ENCODE measurements at places on chromosomes 11 and 22.
A peak's percentile ranks its signal among the peaks of the same experiment; 100 is the strongest.

DNA sequence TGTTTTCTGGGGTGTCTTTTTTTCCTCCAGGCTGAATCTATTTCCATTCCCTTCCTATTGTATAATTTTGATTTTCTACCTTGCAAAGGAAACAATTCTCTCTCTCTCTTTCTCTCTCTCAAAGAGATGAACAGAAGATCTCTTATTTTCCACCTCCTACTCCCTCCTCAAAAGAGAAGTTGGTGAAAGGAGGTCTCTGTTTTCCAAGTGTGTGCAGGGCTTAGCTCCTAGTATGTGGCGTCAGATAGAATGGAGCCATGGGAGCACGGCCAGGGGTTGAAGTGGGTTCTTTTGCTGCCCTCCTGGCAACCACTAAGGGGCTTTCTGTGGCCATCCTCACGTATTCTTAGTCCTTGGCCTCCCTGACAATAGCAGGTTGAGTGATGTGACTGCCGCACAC, 480 bp downstream of the TRIM34 start:
- no peak for DNase-seq

GRCh38 chr11:30583476-30584280, 2.5 kb downstream of the MPPED2 start:
- no peak for DNase-seq

DNA sequence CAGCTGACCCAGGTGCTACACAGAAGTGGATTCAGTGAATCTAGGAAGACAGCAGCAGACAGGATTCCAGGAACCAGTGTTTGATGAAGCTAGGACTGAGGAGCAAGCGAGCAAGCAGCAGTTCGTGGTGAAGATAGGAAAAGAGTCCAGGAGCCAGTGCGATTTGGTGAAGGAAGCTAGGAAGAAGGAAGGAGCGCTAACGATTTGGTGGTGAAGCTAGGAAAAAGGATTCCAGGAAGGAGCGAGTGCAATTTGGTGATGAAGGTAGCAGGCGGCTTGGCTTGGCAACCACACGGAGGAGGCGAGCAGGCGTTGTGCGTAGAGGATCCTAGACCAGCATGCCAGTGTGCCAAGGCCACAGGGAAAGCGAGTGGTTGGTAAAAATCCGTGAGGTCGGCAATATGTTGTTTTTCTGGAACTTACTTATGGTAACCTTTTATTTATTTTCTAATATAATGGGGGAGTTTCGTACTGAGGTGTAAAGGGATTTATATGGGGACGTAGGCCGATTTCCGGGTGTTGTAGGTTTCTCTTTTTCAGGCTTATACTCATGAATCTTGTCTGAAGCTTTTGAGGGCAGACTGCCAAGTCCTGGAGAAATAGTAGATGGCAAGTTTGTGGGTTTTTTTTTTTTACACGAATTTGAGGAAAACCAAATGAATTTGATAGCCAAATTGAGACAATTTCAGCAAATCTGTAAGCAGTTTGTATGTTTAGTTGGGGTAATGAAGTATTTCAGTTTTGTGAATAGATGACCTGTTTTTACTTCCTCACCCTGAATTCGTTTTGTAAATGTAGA, 1.7 kb downstream of the MALAT1 start:
- DNase-seq, result peak; percentile 58

GRCh38 chr11:2459016-2459725, 14.4 kb downstream of the KCNQ1 start:
- no peak for DNase-seq

GRCh38 chr22:19912271-19912999, 29.1 kb upstream of the COMT start:
- DNase-seq, result no peak

- DNase-seq, result no peak
Observed at GRCh38 chr11:86978247-86978646, 23.1 kb upstream of the FZD4 start.

- DNase-seq, result no peak
Observed at GRCh38 chr22:46104881-46105493, 45.3 kb upstream of the PPARA start.

DNA sequence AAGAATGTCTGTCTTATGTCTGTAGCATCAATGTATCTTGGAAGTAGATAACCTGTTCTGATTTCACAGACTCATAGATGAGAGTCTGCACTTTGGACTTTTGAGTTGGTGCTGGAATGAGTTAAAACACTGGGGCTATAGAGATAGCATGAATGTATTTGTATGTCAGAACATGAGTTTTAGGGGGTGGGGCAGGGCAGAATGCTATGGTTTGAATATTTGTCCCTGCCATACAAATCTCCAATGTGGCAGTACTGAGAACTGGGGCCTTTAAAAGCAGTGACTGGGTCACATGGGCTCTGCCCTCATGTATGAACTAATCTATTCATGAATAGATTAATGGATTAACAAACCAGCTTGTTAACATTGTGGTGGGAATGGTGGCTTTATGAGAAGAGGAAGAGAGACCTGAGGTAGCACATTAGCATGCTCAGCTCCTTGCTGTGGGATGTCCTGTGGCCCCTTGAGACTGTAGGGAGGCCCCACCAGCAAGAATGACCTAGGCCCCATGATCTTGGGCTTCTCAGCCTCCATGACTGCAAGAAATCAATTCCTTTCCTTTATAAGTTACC, 15.5 kb upstream of the OR52K1 start:
- no peak for DNase-seq

DNA sequence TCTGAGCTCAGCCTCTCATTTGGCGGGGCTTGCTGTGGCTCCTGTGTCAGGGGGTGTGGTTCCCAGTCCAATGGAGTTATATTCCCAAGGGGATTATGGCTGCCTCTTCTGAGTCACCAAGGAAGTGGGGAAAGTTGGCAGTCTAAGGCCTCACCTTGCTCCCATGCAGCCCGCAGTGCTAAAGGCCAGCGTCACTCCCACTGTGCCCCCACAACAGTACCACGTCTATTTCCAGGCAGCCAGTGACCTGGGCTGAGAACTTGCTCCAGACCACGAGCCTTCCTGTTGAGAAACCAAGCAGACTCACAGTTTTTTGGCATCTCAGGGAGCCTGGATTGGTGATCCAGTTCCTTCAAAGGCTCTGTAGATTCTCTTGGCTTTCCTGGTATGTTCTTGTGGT, 45.6 kb downstream of the OR2AT4 start:
- DNase-seq, result no peak

DNA sequence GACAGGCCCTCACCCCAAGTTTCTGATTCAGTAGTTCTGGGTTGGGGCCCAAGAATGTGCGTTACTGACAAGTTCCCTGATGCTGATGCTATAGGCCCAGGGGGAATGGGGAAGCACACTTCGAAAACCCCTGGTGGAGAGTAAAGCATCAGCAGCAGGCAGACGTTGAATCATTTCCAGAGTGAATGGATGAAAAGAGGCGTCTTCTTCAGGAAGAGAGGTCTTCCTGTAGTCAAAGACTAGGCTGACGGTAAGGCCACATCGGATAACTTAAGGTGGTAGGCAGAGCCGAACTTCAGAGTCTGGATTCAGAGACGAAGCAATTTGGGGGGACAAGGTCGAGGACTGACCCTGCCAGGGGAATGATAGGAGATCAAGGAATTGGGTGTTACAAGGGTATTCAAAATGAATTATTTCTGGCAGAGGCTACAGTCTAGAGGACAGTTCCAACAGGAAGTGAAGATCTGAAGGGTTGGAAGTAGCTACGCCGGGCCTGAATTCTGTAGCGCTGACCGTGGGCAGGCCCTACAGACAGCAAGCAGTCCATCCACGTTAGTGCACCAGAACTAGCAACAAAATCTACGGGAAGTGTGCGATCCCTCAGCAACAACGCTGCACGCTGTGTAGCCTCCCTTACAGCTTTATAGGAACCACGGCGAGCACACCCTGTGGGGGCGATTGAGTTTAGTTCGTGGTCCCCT, 862 bp upstream of the CENATAC start:
- no peak for DNase-seq

- no peak for DNase-seq
Observed at GRCh38 chr11:27847496-27847895, 147.2 kb upstream of the BDNF start.

- no peak for DNase-seq
Observed at GRCh38 chr11:89490981-89491690, at the start of gene NOX4. NOX4 (minus strand) TSS chr11:89491375; CDS start chr11:89491246, 129 bp downstream.

DNA sequence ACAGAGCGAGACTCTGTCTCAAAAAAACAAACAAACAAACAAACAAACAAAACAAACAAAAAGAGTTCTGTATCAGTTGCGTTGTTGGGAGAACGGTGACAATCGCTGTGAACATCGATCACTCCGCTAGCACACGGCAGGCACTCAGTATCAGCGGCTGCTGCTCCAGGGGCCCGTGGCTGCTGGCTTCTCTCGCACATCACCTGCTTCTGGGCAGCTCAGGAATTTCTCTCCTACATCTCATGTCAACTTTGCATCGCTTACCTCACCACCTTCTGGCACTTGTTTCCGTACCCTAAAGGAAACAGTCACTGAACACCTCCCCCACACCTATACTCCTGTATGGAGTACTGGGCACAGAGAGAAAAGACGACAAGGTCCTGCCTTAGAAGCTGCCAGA, 70.3 kb upstream of the WNT7B start:
- no peak for DNase-seq

- DNase-seq, result no peak
Observed at GRCh38 chr11:61754534-61755482, 2.4 kb downstream of the MYRF start.

DNA sequence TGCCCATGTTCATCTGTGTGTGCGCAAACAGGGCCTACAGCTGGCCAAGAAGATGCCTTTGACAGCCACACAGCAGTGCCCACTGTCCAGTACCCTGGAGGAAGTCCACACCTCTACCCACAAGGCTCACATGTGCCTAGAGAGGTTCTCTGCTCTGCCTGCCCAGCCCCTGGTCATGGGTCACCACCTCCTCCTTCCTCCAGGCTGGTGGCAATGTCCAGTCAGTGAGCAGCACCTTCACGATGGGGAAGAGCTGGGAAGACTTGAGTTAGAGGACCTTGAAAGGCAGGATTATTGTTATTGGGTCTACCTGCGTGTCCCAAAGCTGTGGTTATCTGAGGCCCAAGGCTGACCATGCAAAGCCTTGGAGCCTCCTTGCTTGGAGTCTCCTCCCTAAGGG, 28.4 kb upstream of the TTC12 start:
- no peak for DNase-seq

DNA sequence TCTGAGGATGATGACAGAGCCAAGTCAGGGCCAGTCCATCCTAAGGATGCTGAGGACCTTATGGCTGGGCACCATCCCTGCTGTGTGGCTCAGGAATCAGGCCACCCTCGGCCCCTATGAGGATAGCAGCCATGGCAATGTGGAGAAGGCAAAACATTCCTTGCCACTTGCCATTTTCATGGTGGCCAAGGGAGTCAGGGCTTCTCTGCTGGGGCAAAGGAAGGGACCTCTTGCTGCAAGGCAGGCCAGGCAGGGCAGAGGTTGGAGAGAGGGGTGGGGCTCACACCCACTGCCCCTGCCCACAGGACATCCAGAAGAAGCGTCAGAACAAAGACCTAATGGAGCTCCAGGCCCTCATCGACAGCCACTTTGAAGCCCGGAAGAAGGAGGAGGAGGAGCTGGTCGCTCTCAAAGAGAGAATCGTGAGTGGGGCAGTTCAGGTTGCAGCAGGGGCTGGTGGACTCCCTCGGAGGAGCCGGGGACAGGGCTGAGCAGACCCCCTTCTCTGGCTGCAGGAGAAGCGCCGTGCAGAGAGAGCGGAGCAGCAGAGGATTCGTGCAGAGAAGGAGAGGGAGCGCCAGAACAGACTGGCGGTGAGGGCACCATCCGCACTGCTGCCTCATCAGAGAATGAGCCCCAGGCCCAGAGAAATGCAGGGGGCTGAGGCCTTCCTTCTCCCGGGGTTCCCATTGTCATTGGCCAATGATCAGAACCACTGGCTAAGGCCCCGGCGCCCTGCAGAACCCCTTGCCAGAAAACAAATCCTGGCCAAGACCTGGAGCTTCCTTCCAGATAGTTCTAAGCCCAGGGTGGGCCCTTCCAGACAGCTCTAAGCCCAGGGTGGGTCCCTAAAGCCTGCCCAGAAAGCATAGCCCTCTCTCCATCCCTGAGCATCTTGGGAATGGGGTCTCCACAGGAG, 13.5 kb upstream of the MRPL23 start:
- DNase-seq, result no peak

Data from NCI-H526 treated with DMSO at 0.1 percent for 48 hours (cell line).